ENCODE measurements at places on chromosomes 3 and 15.

GRCh38 chr15:68536331-68537095 lies 42.3 kb upstream of the CORO2B start:
- no peak for DNase-seq

DNA sequence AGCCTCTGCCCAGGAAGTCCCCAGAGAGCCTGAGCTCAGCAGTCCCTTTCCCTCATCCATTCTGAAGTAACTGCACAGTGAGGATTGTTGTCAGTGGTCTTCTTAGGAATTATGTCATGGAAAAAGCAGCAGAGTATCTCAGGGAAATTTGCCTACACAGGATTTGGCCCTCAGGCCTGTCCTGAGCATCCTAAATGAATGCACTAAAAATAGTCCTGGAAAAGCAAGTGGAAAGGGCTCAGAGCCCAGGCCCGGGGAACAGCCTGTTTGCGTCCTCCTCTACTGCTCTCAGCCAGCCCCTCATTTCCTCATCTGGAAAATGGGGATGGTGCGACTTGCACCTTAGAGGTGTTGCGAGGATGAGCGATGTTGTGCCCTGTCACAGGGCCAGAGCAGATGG lies 21.6 kb downstream of the LYSMD4 start:
- DNase-seq, result no peak

GRCh38 chr3:19256313-19256712 lies 108.0 kb downstream of the KCNH8 start:
- no peak for DNase-seq

- no peak for DNase-seq
Measured at GRCh38 chr15:23422946-23423708, 23.9 kb downstream of the GOLGA6L2 start.

GRCh38 chr3:153614140-153614539 lies 452.1 kb downstream of the RAP2B start:
- DNase-seq, result no peak

GRCh38 chr3:129195731-129196256 lies 12.1 kb upstream of the CNBP start:
- peak; percentile 43 for DNase-seq

DNA sequence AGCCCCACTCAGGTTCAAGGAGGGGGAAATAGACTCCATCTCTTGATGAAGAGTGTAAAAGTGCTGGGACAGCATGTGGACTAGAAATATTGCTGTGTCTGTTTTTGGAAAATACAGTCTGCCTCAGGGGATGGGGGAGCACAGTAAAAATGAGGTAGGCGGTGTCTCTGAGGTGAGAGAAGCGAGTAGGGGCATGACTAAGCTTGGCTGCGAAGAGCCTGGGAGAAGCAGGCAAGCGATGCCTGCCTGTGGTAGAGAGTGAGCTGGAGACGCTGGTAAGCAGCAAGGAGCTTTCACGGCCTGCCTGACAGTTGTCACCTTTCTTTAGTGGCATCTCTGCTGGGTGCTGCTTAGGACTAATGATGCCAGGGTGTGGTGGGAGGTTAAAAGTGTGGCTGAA lies 49.0 kb upstream of the DCLK3 start:
- DNase-seq, result no peak

DNA sequence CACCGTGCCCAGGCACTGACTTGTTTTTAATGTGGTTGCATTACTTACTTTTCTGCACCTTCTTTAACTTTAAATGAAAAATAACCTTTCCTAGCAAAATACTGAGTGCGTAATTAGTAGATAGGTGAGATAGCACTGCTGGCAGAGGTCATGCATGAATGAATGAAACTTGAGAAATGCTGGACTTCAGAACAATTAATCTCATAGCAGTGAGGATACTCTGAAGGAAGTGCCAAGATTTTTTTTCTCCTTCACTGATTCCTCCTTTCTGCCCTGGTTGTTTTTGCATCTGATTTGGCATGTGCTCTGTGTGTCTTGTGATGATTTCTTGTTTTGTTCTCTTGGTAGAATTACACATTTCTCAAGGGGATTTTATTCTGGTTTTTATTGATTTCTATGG lies 378.9 kb downstream of the PTPRG start:
- DNase-seq, result no peak

DNA sequence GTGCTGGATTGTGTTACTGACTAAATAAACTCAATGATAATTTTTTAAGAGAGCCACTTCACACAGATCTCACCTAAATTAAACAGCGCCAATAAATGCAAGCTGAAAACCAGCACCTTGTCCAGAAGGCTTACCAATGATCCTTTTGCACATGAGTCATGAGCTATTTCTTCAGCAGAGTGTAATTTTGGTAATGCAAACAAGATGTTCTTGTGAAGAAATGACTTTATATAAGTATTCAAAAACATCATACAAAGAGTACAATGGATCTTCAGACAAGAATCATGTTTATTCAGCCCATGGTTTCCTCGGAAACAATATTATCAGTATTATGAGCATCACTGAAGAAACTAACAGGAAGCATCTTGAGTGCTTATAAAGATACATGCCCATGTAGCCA lies 263.8 kb upstream of the UBE2E2 start:
- DNase-seq, result no peak

GRCh38 chr15:90151989-90152645 lies 49.0 kb upstream of the SEMA4B start:
- no peak for DNase-seq

DNA sequence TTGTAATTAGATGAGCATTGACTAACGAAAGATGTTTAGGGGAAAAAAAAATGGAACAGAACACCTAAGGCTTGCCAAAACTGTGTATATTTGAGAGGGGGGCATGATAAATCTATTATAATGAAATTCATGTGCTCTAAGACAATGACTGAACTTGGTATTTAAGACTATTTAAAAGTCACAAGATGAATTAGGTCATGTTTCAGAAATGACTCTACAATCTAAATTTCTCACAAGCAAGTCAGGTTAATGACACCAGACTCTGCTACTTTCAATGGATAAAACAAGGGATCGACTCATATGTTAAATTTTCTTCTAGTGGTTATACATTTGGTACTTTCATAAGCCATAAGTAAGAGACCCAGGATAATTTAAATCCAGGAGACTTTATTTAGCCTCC lies 78.4 kb downstream of the DUT start:
- no peak for DNase-seq

Measured in activated CD4-positive, alpha-beta T cell treated with anti-CD3 and anti-CD28 coated beads, Interleukin-2, Interleukin-6, amounts not matched to agents 100 ng/mL and 50 ng/mL, durations not matched to agents 16 hours and 8 hours (primary cell).